T-helper 1 cell (primary cell): ENCODE measurements at places on chromosomes 11 and 22.
A peak's percentile ranks its signal among the peaks of the same experiment; 100 is the strongest.

- DNase-seq, result no peak
Observed at GRCh38 chr11:43547430-43547831, 133.1 kb upstream of the HSD17B12 start.

DNA sequence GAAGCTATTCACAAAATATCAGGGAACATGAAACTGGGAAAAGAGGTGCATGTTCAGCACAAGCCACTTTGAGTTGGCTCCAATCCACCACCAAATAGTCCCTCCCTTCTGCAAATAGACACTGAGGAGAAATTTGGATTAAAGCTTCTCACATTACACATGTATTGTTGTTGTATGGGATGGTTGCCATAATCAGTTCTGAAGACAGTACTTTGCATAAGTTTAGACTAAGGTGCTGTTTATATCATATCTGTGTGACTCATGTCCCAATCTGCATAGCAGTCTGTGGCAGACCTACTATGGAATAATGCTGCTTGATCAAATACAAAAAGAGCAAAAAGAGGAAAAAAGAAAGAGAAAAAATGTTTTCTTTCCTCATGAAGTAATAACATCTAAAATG lies 376.7 kb upstream of the DDI1 start:
- no peak for DNase-seq

- no peak for DNase-seq
Observed at GRCh38 chr11:69300120-69301060, 6.4 kb downstream of the MYEOV start.

DNA sequence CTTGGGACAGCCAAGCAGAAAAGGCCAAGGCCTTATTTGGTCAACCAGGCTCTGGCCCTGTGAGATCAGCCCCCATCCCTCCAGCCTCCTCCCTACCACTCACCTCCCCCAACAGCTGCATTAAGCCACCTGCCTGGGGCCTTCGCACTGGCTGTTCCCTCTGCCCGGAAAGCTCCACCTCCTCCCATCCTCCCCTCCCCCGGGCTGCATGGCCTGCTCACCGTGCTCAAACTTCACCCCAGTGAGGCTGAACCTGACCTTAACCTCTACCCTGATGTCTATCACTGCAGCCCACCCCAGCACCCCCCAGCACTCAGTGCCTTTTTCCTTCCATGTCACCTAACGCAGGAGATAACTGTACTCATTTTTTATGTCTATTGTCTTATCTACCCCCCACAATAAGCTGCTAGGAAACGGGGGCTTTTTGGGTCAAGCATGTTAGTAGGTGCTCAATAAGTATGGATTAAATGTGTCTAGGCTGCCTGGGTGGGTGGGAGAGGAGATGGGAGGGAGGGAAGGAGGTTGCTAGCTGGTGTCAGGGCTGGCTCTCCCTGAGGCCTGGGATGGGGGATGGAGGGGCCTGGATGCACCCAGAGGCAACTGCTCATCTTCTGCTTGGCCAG lies 912 bp downstream of the PTPRCAP start:
- peak; percentile 50 for DNase-seq

DNA sequence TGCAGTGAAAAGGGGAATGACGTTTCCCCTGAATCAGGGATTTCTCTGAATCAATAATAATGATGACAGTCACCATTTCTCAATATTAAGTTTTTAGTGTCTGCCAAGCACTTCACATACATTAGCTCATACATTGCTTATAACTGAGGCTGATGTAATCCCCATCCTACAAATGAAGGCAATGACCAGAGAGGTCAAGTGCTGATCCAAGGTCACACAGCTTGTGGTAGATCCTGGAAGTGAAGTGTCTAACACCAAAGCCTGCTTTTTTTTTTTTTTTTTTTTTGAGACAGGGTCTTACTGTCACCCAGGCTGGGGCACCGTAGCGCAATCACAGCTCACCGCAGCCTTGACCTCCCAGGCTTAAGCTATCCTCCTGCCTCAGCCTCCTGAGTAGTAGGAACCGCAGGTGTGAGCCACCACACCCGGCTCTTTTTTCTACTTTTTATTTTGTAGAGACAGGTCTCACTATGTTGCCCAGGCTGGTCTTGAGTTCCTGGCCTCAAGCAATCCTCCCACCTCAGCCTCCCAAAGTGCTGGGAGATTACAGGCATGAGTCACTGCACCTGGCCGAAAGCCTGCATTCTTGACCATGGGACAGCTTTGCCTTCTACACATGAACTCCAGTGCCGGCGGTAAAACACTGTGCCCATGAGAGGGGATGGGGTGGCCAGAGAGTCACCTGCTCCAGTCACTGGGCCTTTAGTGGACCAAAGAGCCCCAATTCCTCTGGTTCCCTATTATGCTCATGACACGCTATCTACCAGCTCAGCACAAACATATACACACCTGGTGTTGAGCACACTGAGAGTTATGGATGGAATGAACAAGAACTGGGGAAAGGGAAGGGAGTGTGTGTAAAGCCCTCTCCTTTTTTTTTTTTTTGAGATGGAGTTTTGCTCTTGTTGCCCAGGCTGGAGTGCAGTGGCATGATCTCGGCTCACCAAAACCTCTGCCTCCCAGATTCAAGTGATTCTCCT lies 17.4 kb downstream of the ARHGAP1 start:
- no peak for DNase-seq

- no peak for DNase-seq
Observed at GRCh38 chr11:15615398-15616096, 500.8 kb downstream of the INSC start.

DNA sequence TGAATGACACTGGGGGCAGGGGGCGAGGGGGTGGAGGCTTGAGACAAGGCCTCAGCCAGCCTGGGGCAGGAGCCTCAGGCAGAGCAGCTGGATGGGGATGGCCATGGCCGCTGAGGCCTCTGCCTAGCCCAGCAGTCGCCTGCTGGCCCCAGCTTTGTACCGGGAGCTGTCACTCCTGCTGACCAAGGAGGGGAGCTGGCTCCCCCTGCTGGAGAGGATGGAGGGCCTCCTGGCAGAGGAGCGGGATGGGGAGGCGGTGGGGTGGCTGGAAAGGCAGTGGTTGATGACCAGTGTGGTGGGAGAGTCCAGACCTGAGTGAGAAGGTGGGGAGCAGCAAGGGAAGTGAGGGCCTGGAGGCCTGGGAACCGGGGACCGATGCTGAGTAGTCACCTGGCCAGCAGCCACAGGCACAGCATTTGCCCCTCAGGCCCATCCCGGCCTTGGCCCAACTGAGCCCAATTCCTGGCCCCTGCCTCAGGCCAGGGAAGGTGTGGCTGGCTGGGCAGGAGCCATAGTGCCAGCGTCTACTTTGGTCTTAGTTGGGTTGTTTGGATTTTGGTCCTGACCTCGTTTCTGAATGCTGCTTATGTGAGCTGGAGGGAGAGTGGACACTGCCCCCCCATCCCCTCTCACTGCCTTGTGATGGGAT lies 6.0 kb upstream of the SUSD2 start:
- DNase-seq, result peak; percentile 45

DNA sequence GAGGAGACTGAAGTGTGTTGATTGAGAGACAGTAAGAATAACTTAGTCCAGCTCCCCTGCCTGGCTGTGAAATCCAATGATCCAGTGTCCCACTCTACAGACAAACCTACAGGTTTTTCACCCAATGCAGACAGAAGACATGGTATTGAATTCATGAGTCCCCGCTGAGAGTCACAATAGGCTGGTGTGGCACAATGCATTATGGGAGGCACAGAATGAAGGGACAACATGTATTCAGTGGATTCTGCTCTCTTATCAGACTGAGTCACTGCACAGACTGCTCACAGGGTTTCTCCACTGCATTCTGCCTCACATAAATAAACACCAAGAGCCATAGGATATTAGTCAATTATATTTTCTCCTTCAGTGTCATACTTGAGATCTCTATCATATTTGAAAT lies 55.2 kb upstream of the TOP3B start:
- DNase-seq, result no peak

DNA sequence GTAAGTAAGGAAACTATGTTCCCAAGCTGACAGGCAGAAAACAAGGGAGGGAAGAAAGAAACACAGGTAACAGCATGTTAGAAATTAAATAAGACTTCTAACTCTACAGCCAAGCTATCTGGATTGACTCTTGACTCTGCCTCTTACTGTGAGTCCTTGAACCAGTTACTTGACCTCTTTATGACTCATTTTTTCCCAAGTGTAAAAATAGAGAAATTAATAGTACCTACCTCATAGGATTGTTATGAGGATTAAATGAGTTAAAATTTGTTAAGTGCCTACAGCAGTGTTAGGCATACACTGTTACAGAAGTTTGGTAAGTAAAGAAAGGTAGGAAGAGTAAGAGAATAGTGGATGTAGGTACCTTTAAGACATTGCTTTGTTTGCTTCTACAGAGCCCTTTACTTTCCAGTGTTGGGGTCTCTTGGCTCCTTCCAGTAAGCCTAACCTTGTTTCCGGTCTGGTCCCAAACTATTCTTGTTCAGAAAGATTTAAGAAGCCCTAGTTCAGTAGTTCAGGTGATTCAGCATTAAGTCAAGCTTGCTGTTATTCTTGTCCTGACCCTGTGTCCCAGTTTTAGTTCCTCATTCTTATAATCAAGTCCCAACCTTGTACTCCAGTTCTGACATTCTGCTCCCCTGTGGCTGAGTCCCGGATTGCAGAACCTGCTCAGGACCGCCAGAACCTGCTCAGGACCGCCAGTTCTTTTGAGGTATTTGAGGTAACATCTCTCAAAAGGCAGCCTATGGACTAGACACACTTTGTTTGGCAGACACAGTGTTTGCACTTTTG lies 963.4 kb upstream of the CCDC90B start:
- no peak for DNase-seq
